ENCODE measurements at places on chromosomes 2 and 18. TPM values are rescaled to one million over a fixed set of nuclear protein-coding genes. Genes with fewer than 3 reads are reported as not detected.

KCNG3 gene
- total RNA-seq = 0.55 TPM

IL1B gene
- total RNA-seq = 2.5 TPM

GRCh38 chr2:226181909-226182308, 617.7 kb downstream of the IRS1 start:
- no peak for DNase-seq

DNA sequence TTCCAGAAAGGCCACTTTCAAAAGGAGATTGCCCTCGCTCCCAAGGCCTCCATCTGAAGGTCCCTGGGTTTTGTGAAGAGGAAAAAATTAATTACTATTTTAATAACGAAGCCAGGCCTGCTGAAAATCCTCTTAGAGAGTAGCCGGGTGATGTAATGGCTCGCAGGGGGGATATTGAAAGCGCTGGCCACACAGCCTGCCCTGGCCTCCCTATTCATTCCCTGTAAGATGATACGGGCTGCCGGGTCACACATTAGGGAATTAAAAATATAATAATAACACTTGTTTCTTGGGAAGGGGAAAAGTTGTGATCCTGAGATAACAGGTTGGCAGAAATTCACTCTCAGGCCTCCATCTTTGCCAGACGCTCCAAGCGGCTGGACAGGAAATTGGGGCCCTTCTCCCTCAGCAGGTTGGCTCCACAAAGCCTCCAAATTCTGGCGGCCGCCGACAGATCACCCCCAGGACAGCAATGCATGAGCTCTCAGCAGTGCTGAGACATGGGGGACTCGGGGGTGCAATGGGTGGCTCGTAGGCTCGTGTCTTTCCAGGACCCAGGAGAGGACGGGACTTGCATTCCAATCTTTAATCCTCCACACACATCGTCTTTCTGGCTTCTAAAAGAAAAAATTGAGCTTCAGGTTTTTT, 299.9 kb upstream of the SALL3 start:
- DNase-seq = no peak

ODC1 gene
- total RNA-seq = 656 TPM

GRCh38 chr2:205768815-205769494, 86.7 kb downstream of the NRP2 start:
- no peak for DNase-seq

CHPF gene
- total RNA-seq = 52.4 TPM

DNA sequence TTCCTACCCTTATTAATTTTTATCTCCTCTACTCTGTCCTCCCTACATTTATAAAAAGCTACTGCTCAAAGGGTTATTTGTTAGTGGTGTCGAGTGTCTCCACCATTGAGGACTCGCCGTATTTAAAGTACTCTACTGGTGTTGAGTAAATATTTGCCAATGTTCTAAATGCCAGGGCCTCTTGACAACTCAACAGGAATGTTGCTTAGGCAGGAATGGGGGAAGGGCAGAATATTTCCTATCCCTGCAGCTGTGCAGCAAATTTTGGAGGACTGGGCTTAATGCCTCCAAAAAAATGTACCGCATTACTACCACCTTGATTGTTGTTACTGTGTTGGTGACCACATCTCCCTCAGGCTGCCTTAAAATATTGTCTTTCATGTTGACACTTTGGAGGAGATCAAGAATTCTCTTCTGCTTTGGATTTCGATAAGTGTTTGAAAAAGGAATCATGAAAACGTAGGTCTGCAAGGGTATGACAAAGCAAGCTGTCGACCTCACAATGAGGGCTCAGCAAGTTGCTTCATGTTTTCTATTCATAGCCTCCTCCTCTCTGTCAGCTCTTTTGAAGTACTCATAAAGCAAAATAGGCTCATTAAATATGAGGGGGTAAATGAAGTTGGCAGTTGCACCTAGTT, 84.3 kb downstream of the EFEMP1 start:
- peak; percentile 80 for DNase-seq

- no peak for DNase-seq
These were observed 47.0 kb downstream of the NPPC start for GRCh38 chr2:231879216-231879615.

DNA sequence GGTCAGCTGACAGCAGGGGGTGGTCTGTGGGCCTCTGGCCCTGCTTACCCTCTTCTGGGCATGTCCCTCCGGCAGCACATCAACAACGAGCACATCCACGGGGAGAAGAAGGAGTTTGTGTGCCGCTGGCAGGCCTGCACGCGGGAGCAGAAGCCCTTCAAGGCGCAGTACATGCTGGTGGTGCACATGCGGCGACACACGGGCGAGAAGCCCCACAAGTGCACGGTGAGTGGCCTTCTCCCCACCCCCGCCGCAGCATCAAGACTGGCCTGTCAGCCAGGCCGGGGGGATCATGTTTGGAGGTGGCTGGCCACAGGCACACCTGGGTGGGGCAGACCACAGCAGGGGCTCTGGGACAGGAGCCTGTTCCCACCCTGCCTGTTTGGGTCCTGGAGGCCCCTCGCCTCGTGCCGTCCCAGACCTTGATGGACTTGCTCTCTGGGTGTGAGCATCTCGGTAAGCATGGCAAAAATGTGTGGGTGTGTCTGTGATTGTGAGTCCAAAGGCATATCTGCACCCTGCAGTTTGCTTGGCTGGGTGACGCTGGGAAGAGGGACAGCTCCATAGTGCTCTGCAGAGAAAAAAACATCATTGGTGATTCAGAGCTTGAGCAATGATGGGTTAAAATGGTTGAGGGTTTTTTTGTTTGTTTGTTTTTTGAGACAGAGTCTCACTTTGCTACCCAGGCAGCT, 242.8 kb downstream of the GLI2 start:
- DNase-seq = no peak

All from NCI-H460 (cell line).